ENCODE measurements at places on chromosomes 13 and 19.

- DNase-seq = no peak
Measured at GRCh38 chr13:106343836-106344235, 191.6 kb downstream of the EFNB2 start.

GRCh38 chr13:40563350-40564125 is 102.9 kb downstream of the FOXO1 start:
- no peak for DNase-seq

- DNase-seq = no peak
Measured at GRCh38 chr19:39160523-39160861, 34.9 kb downstream of the PAK4 start.

DNA sequence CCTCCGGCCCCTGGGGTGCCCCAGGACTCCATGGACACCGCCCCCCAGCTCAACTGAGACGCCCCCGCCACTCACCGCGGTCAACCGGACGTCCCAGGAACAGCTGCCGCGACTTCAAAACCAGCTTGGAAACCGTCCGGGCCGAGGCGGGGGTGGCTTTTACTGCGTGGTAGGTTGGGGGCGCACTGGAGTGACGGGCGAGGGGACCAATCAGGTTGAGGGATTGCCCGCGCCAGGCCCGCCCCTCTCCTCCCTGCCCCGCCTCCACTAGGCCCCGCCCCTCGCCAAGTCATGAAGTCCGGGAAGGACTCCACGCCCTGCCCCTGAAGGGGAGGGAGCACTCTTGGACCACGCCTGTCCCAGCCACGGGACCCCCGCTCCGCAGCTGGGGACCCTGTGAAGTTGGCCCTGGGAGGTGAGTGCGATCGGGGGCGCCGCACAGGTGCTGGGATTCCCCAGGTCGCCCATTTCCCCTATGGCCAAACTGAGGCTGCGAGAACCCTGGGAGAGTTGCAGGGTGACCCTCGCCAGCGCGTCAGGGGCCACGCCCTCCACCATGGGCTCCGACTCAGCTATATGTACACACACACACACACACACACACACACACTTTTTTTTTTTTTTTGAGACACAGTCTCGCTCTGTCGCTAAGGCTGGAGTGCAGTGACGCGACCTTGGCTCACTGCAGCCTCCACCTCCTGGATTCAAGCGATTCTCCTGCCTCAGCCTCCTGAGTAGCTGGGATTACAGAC is at the start of gene PLIN3:
Gene PLIN3 (minus strand): TSS at position 134 of the 752 bp plus-strand sequence. CDS start 6,273 bp downstream, outside the sequence.
- DNase-seq = peak; percentile 82

- DNase-seq = no peak
Measured at GRCh38 chr13:29914581-29914980, 64.2 kb upstream of the UBL3 start.
